ENCODE measurements at places on chromosomes 7 and 10.
A peak's percentile ranks its signal among the peaks of the same experiment; 100 is the strongest.

GRCh38 chr7:106668861-106669524, 8.0 kb upstream of the CCDC71L start:
- DNase-seq: no peak

DNA sequence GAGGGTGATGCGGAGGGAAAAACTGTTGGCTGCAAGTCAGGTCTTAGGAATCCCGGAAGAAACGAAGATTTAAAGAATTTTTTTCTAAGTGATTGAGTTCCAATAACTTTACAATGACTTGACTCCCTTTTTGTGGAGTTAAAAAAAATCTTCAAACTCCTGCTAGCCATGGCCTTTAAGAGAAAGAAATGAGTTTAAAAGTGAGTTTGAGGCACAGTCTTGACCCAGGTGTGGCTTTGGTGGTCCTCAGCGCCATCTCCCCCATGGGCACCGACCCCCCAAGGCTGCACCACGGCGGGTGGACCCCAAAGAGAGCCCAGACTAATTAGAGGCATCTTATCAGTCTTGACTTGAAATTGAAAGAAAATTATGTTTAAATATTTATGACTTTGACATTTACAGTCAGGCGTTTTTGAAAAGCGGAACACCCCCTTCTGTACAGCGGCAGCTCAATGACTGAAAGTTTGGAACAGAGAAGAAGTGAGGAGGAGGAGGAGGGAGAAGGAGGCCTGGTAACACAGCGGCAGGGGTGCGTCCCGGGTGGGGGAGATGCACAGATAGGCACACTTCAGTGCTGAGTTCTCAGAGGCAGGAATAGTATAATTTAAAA, 349.6 kb downstream of the DNAJB6 start:
- DNase-seq: peak; percentile 80

DNA sequence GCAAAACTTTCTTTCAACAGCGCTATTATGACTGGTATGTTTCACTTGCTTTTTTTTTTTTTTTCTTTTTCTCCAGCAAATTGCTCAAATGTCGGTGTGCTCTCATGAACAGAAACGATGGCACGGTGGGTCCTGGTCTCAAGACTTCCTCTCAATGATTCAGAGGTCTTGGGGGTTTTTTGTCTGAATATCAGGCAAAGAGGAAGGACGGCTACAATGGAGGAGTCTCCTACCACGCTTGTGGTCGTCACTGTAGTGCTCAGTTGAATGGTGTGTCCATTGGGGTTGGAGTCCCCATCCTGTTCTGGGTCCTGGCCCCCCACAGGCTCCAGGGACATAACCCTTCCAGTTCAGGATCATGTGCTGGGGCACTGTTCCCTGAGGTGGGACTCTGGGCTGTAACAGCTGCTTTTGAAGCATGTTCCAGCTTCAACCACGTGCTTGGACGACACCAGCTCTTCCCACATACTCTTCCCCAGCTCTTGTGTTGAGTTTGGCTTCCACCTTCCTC, 266.7 kb upstream of the KLF6 start:
- DNase-seq: no peak

- no peak for DNase-seq
These were observed 19.4 kb downstream of the SLK start for GRCh38 chr10:103986360-103986759.

- DNase-seq: no peak
These were observed 122.3 kb upstream of the GALNT17 start for GRCh38 chr7:71009636-71010035.

DNA sequence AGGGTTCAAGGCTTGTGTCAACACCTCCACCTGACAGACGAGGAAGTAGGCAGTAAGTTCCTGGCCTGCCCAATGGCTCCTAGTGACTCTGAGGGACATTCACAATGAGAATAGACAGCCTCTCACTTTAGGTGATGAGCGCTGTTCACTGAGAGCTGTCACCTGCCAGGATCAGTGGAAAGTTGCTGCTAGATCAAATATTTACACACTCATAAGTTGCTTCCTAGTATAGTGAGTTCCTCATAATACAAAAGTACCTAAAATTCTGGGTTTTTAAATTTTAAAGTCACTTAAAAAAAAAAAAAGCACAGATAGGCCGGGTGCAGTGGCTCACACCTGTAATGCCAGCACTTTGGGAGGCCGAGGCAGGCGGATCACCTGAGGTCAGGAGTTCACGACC, 320.8 kb downstream of the PRPF18 start:
- no peak for DNase-seq

DNA sequence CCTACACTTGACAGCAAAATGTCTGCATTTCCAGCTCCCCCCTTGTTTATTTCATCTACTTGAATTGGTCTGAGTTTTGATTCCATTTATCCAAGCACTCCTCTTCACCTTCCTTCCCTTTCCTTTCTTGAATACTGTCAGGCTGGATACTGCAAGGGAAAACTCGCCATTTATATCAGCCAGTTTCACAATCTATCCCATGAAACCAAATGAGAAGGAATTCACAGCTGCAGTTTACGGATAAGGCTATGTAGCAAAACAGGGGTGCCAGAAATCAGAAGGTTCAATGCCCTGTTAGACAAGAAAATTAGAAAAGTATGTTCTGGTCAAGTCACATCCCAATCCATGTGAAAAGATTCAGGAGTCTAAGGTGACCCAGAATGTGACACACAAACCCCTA, 28.1 kb downstream of the CCDC6 start:
- no peak for DNase-seq

- DNase-seq: no peak
These were observed 106.4 kb upstream of the DNAJB12 start for GRCh38 chr10:72461085-72461484.

DNA sequence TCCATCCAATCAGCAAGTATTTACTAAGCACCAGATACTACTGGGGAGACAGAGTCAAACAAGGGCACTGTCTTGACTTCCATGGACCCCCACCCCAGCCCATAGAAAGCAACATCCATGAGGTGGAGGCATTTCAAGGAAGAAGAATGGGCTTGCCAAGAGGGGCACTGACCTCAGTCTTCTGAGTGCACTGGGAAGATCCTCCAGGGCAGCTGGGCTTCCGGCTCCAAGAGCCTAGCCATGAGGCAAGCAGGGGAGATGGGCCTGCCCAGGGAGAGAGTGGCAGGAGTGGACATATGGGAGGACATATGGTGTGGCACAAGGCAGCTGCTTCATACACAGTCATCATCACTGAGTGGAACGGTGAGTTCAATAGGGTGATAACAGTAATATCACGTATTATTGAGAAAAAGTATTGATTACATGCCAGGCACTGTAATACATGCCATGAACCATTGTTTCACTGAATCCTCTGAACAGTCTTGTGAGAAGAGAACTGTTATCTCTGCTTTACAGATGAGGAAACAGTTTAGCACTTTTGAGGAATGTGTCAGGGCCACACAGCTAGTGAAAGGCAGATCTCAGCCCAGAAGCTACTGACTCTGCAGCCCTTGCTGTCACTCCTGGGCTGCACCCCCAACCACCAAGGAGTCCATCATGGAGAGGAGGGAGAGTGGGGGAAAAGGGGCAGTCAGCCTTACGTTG, 331.7 kb upstream of the ZMIZ1 start:
- DNase-seq: no peak

GRCh38 chr10:80472234-80473095, 18.4 kb downstream of the TSPAN14 start:
- no peak for DNase-seq

Measured in putamen (tissue), 1 donor.